Fibroblast of lung (primary cell): ENCODE measurements at places on chromosomes 5 and 9. TPM values are rescaled to one million over a fixed set of nuclear protein-coding genes. Genes with fewer than 3 reads are reported as not detected.

The ATP6V1G1 gene
- 102 and 111 TPM in 2 replicates for total RNA-seq

The LIFR gene
- total RNA-seq, result 65.1 and 84.5 TPM in 2 replicates

The MLANA gene
- total RNA-seq, result not detected in 2 replicates

The CCL19 gene
- not detected in 2 replicates for total RNA-seq

The NTNG2 gene
- total RNA-seq, result 0.77 and 2.1 TPM in 2 replicates

The PCDHGA4 gene
- 2.8 and 7.6 TPM in 2 replicates for total RNA-seq

The SPINK13 gene
- total RNA-seq, result not detected in 2 replicates

The GADD45G gene
- total RNA-seq, result 2.3 and 3.5 TPM in 2 replicates

The NELFB gene
- total RNA-seq, result 40.6 and 50.0 TPM in 2 replicates

The TMEM252 gene
- total RNA-seq, result not detected in 2 replicates

The FAM81B gene
- total RNA-seq, result not detected in 2 replicates

The EIF4EBP3 gene
- total RNA-seq, result 1.8 and 2.3 TPM in 2 replicates

The RGS7BP gene
- total RNA-seq, result under 0.01 and 0.51 TPM in 2 replicates

The STKLD1 gene
- 0.51 and 0.99 TPM in 2 replicates for total RNA-seq

The ENHO gene
- total RNA-seq, result under 0.01 TPM in 1 of 2 replicates, not detected in the other

The RLN2 gene
- not detected in 2 replicates for total RNA-seq

The STK10 gene
- total RNA-seq, result 8.5 and 16.0 TPM in 2 replicates

The NUTM2F gene
- total RNA-seq, result not detected in 2 replicates

The GPR21 gene
- total RNA-seq, result 0.66 and 1.0 TPM in 2 replicates

The TMEM250 gene
- 43.3 and 48.0 TPM in 2 replicates for total RNA-seq

The POU5F2 gene
- 0.51 and 0.66 TPM in 2 replicates for total RNA-seq

The RMI1 gene
- 3.6 and 5.0 TPM in 2 replicates for total RNA-seq

The CAMSAP1 gene
- 17.7 and 18.8 TPM in 2 replicates for total RNA-seq

The RAD50 gene
- total RNA-seq, result 34.7 and 35.7 TPM in 2 replicates

The CWC27 gene
- 16.9 and 17.3 TPM in 2 replicates for total RNA-seq

The CCDC112 gene
- 7.4 and 13.7 TPM in 2 replicates for total RNA-seq

The CFAP157 gene
- under 0.01 TPM in 2 replicates for total RNA-seq

The SLC1A3 gene
- 3.1 and 3.3 TPM in 2 replicates for total RNA-seq

The DNAJA1 gene
- total RNA-seq, result 116 and 134 TPM in 2 replicates

The IRX2 gene
- 0.26 and 0.33 TPM in 2 replicates for total RNA-seq

The SRD5A1 gene
- 11.0 and 20.6 TPM in 2 replicates for total RNA-seq

The TERT gene
- total RNA-seq, result not detected in 2 replicates

The PRDM9 gene
- total RNA-seq, result not detected in 2 replicates

The WNT8A gene
- not detected in 2 replicates for total RNA-seq

The DIMT1 gene
- total RNA-seq, result 20.8 and 26.4 TPM in 2 replicates

The GNPDA1 gene
- total RNA-seq, result 64.2 and 97.8 TPM in 2 replicates

The ISOC1 gene
- 21.1 TPM in 2 replicates for total RNA-seq

The C1QTNF3 gene
- 1.0 and 1.2 TPM in 2 replicates for total RNA-seq

The ORM1 gene
- not detected in 2 replicates for total RNA-seq

The SH3RF2 gene
- total RNA-seq, result 0.26 and 1.2 TPM in 2 replicates

The PSD2 gene
- under 0.01 and 0.17 TPM in 2 replicates for total RNA-seq

The PTGER4 gene
- total RNA-seq, result 3.3 and 5.4 TPM in 2 replicates

The TRIM7 gene
- total RNA-seq, result 2.3 and 7.3 TPM in 2 replicates

The GNG10 gene
- total RNA-seq, result 54.4 and 64.1 TPM in 2 replicates

The TLR4 gene
- total RNA-seq, result 2.6 and 3.1 TPM in 2 replicates

The C7 gene
- under 0.01 and 11.6 TPM in 2 replicates for total RNA-seq

The PKN3 gene
- total RNA-seq, result 1.3 and 1.7 TPM in 2 replicates

The CDC20B gene
- under 0.01 TPM in 1 of 2 replicates, not detected in the other for total RNA-seq
